ENCODE measurements at places on chromosomes 5 and 9.

GRCh38 chr5:164000241-164000640 is 494.8 kb downstream of the MAT2B start:
- DNase-seq, result no peak

DNA sequence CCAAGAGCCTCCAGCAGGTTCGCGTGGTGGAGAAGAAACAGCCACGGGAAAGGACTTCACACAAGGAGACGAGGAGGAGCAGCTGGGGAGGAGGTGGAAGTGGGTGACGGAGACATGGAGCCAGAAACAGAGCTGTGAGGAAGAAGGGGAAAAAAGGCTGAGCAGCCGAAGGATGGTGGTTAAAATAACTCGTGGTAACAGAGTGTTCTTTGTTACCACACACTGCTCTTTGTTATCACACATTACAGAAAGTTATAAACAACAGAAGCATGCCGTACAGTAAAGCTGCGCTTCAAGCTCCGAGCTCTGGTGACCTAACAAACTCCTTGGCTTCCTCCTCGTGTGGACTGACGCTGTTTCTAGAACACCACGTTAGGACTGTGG is 215.4 kb downstream of the GLIS3 start:
- DNase-seq, result no peak

DNA sequence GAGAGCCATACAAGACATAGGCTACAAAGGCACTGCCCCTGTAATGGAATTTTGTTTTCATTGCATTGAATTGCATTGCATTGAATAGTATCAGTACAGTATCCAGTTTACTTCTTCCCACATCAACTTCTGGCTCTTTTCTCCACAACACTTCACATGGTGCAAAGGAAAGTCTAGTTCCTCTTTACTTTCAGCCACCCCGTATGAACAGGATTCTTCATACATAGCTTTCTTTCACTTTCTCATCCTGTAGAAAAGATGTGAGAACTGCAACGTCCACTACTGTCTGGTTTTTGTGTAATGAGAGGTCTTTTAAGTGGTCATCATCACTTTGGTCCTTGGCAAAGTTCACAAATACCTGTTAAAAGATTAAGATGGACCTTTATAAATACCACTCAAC is 20.2 kb downstream of the NIPSNAP3B start:
- no peak for DNase-seq

GRCh38 chr5:120327180-120327579 is 136.9 kb upstream of the PRR16 start:
- DNase-seq, result no peak

GRCh38 chr9:119368179-119368578 is 1.1 kb downstream of the BRINP1 start:
- no peak for DNase-seq

GRCh38 chr9:116795821-116796220 is 108.7 kb downstream of the TRIM32 start:
- no peak for DNase-seq

- DNase-seq, result no peak
Measured at GRCh38 chr5:147084702-147085101, 150.1 kb upstream of the STK32A start.
